CD8-positive, alpha-beta T cell (primary cell): ENCODE measurements at places on chromosomes 1 and 21.
A peak's percentile ranks its signal among the peaks of the same experiment; 100 is the strongest.

GRCh38 chr1:245356891-245357585 lies 202.3 kb downstream of the KIF26B start:
- DNase-seq = no peak

DNA sequence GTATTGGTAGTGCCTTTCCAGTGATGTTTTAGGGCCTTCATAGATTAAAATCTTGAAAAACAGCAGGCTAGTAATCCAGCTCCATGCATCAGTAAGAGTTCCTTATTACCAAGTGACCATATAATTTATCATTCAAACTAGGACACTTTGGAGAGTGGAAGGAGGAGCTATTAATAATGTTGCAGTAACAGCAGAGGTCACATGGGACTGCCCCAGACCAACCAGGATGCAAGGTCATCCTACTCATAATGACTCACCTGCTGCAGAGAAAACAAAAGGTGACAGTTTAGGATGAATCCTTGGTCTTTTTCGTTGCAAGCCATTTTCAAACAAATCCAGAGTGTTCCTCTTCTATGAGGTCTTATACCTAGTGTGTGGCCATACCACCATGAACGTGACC lies 187.4 kb downstream of the NUF2 start:
- no peak for DNase-seq

DNA sequence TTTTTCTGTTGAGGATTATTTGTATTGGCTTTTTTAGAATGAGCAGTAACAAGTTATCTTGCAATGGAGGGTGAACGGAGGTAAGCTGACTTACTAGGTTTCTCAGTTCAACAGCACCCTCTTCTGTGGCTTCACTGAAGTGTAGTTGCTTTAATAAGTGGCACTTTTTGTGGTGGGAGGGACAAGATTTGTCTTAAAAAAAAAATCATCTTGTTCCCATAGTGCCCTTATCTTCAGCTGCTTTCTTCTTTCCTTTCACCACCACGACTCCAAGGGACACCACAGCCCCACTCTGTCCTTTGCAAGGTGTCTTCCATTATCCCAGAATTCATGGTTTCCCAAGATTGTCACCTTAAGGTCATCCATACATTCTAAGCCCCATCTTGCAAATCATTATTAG lies 92.9 kb downstream of the PIGK start:
- no peak for DNase-seq

DNA sequence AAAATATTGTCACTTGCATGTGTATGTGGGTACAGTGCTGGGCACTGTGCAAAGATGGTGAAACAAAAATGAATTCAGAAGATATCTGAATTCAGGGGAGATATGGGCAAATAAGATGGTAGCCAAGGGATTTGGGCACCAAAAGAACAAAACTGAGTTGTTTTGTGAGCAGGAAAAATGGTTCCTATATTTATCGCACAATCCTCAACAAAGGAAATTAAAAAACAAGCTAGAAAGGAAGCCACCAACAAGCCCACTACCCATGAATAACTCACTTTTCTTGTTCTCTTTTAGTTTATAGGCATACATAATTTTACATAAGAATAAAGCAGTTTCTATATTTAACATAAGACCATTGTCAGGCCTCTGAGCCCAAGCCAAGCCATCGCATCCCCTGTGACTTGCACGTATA lies 40.7 kb upstream of the VASH2 start:
- no peak for DNase-seq

DNA sequence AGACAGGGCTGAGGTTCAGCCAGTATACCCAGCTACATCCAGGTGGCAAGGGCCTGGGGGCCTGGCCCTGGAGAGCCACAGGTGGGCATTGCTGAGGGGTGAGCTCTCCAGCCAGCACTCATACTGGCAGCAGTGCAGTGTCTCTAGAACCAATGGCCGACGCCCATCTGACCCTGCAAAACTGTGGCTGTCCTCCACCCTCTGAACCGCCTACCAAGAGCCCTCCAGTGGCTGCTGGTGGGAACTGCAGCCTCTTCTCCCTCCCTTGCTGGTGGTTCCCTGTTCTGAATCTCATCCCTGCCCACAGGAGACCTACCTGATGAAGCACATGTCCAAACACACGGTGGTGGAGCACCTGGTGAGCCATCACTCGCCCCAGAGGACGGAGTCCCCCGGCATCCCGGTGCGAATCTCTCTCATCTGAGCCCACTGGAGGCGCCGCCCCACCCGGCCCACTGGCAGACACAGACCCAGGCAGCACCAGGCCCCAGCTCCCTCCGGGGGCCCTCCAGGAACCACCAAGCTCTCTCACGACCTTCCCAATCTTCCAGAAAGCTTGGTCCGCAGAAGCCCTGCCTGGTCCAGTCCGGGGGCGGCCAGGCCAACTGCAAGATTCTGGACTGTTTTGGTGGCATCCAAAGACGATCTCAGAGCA lies 22.1 kb downstream of the A3GALT2 start:
- peak; percentile 61 for DNase-seq

GRCh38 chr1:220979371-220979770 lies 100.1 kb downstream of the HLX start:
- no peak for DNase-seq

DNA sequence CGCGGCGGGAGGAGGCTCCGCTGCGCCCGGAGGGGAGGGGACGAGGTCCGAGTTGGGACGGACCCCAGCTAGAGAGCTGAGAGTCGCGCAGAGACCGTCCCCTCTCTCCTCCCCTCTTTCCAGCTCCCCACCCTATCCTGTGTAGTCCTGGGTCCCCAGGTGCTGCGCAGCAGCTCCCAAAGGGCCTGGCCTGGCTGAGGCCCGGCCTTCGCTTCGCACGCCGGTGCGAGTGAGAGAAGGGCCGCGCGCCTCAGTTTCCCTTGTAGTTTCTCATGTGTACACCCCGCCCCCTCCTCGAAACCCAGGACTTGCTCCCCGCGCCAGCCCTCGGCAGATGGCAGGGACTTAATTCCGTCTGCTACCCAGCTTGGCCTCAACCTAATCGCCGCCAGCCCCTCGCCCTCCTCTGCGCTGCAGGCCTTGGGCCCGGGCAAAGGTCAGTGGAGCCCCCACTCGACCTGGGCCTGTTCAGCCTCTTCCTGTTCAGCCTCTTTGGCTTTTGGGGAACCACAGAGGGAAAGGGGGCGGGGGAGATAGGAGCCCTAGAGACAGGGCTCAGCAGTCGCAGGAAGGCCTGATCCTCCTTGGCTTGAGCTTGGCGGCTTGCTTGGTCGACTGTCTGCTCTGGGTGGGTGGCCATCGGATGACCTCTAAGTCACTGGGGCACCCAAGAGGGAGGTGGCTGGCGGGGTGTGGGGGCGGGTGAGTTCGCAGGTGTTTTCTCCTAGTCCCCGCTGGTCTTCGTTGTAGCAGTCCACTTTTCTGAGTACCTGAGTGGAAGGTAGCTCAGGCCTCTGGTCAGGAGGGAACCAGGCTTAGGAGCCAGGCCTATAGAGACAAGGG lies 1.0 kb downstream of the ZNF687 start:
- DNase-seq = no peak

GRCh38 chr1:8047686-8048445 lies 21.8 kb upstream of the ERRFI1 start:
- DNase-seq = no peak

GRCh38 chr1:151583796-151584195 lies 28.1 kb upstream of the SNX27 start:
- no peak for DNase-seq

DNA sequence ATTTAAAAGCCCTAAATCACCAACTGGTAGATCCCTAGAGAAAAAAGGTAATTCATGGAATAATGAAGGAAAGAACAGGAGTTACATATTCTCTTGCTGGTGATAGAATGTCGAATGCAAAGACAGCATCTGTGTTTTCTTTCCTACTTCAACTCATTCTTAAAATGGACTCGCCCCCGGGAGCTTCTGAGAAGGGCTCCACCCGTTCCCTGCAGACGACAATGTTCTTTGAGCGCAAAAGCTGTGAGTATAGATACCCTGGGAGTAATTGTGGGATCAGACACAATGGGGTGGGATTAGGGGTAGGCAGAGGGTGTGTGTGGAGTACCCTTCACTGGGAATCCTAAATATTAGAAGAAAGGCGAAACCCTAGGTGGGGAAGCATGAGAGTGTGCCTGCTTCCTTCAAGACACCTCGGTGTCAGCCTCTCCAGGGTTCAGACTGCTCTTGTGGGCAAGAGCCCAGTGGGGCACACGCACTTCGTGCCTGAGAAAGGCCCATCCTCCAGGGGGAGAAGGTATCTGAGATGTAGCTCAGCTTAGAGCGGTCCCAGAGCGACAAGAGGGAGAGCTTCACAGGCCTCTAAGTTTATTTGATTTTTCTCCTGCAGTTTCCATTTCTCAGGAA lies 123.3 kb upstream of the DPYD start:
- peak; percentile 2 for DNase-seq

- DNase-seq = no peak
Measured at GRCh38 chr1:55427606-55428005, 212.4 kb upstream of the USP24 start.

DNA sequence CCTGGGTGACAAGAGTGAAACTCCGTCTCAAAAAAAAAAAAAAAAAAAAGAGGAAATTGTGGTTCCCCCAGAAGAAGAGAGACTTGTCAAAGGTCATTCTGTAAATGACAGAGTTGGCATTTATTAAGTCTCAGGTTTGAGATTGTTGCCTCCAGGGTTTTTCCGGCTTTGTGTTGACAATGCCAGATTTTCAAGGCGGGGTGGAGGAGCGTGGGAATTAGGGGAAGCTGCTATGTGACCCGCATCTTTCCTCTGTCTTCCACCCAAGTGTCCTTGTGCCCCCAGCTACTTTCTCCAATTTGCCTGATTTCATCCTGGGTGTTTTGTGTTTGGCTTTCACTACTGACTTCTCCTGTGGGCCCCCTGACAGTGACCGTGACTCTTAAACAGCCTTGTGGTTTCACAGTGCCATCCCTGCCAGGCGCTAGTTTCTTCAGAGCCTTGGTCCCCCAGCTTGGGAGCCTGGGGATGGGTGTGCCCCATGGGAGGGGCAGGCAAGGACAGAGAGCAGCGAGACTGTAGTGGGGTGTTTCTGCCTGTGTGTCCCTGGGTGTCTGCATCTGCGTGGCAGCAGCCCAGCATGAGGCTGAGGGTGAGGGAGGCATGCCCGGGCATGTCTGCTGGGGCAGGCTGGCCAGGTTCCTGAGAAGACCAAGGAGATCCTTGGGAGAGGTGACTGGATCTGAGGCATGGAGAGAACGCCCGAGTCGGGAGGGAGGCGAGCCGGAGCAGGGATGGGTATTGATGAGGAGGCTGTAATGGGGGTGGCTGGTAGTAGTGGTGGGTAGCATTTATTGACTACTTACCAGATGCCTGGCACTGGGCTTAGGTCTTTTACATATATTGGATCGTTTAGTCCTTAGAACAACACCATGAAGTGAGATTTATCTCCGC lies 46.3 kb downstream of the IER5 start:
- DNase-seq = no peak

- no peak for DNase-seq
Measured at GRCh38 chr1:186873687-186874086, 44.9 kb downstream of the PLA2G4A start.

GRCh38 chr1:178819123-178819522 lies 51.8 kb downstream of the ANGPTL1 start:
- no peak for DNase-seq

DNA sequence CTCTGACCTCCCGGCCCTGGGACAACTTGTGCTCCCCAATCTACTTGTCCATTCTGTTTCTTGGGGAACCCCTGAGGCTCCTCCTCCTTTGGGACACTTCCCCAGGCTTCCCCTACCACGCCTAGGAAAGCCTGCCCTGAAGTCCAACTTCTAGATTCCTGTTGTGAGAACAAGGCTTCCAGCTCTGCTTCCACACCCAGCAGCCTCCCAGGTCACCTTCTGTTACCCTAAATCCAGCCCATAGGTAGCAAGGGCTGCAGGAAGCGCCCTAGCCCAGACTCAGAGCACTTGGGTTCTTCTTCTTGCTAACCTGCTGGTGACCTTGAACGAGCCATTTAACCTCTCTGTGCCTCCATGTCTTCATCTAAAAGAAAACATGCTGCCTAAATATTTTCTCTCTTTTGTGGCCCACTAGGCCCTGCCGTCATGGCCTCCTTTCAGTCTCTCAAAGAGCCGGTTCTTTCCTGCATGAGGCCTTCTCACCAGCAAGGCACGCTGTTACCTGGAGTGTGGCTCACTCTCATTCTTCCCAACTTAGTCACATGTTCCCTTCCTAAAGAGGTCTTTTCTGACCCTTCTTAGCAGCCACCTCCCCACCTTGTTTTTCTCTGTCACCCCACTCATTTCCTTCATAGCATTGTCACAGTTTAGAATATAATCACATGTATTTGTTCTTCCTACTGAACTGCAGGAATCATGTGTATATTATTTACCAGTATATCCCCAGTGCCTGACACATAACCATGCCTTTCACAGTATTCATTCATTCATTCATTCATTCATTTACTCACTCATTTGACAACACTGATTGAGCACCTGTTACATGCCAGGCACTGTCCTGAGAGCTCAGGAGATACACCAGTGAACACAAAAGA lies 1.4 kb downstream of the CAPN2 start:
- DNase-seq = no peak

GRCh38 chr1:2344744-2345296 lies 46.5 kb downstream of the MORN1 start:
- no peak for DNase-seq

DNA sequence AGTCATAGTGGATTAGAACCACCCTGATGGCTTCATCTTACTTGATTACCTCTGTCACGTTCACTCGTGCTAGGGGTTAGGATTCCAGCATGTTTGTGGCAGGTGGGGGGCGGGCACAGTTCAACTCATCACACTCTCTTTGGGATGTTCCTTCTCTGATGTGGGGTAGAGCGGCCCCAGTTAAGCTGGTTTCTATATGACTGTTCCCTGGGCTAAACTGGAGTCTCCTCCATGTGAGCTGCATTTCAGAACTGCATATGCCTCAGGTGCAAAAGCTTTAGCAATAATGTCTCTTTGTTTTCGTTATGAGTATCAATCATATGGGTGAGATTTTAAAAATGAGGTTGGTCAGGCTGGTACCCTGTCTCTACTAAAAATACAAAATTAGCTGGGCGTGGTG lies 393.2 kb downstream of the RPS6KC1 start:
- DNase-seq = no peak

- DNase-seq = no peak
Measured at GRCh38 chr1:171911506-171911905, 70.2 kb downstream of the DNM3 start.

DNA sequence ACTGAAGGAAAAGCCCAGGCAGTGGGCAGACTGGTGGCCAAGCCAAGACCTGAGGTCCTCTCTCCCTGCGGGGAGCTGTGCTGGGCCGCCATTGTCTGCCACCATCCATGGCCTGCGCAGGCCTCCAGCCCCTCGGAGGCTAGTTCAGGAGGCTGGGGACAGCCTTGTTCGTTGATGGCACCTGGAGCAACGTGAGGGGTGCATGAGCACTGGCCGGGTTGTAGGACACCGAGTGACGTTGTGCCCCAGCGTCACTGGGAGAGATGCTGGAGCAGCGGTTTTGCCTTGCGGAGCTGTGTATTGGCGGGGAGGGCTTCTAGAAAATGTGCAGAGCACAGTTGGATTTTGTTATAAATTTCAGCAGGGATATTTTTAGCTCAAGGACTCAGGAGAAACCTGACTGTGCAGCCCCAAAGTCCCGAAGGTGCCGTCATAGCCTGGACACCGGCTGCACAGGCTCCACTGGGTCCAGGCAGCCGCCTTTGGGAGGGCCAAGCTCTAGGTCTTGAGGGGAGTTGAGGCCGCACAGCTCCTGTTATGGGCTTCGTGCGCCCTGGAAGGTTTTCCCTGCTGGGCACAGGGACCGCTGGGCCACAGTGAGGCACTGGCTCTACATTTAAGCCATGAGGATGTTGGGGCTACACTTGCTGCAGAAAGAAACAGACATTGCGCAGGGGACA lies 48.2 kb upstream of the ADARB1 start:
- no peak for DNase-seq

GRCh38 chr21:46397993-46398392 lies 60.7 kb upstream of the DIP2A start:
- no peak for DNase-seq

GRCh38 chr1:71944006-71944405 lies 338.3 kb downstream of the NEGR1 start:
- no peak for DNase-seq
